HTR-8/SVneo (cell line): ENCODE measurements at places on chromosomes 1 and 21.

DNA sequence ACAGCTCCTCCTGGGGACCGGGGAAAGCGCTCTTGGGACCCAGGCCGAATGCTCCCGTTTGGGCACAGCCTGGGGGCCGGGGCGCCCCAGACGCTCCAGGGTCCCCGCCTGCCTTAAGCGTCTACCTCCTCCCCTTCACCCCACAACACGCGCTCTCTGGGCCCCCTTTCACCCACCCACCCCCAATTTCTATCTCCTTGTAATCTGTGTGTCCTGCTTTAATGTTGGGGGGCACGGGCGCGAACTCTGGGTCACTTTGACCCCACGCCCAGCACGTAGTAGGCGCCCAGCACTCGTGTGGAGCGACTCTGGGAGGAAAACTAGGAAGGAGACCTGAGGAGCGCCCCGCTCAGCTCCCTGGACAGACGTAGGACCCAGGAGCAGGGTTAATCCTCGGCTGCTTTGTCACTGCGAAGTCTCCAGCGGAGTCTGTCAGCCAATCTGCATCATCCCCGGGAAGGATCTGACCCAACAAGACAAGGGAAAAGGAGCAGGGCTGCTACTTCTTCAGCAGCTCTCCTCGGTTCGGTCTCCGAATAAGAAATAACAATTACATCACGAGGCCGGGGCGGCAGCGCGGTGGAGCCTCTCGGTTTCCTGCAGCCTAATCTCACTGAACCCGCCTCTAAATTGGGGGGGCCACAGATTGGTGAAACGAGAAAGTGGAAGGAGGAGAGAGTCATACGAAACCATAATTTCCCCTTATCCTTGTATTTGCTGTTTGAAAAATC lies 757 bp upstream of the NRIP1 start:
- DNase-seq: peak; percentile 41

- DNase-seq: no peak
These were observed 72.0 kb downstream of the EPB41 start for GRCh38 chr1:28986306-28986910.

DNA sequence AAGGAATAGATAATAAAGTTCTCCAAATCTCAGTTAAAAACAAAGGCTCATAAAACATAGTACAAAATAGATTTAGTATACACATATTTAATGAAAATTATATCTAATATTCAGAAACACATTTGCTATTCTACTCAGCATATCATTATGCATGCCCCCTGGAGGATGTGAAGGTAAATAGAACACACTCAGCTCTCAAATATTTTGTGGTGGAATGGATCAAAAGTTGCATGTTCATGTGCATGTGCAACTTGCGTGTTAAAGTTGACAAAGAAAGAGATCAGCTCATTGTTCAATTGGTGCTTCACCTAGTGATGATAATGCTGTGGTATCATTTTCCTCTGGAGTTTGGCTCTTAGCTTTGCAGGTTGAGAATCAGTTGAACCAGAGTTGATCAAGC lies 4.9 kb upstream of the ZNF644 start:
- peak; percentile 10 for DNase-seq

DNA sequence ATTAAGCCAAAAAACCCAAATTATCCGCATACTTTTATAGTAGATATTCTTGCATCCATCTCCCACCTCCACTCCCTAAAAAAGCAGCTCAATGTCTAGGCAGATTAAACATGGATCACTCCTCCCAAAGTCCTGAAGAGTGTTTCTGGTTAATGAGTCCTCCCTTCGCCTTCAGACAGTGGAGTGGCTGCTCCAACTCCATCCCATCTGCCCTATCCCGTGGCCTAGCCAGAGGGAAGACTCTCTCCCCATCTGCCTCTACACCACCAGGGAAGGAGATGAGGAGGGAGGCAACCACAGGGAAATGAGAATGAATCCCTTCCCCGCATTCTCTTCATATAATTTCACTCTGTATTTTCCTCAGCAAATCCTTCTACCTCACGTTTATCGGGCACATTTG lies 103.8 kb downstream of the SLC45A1 start:
- no peak for DNase-seq

DNA sequence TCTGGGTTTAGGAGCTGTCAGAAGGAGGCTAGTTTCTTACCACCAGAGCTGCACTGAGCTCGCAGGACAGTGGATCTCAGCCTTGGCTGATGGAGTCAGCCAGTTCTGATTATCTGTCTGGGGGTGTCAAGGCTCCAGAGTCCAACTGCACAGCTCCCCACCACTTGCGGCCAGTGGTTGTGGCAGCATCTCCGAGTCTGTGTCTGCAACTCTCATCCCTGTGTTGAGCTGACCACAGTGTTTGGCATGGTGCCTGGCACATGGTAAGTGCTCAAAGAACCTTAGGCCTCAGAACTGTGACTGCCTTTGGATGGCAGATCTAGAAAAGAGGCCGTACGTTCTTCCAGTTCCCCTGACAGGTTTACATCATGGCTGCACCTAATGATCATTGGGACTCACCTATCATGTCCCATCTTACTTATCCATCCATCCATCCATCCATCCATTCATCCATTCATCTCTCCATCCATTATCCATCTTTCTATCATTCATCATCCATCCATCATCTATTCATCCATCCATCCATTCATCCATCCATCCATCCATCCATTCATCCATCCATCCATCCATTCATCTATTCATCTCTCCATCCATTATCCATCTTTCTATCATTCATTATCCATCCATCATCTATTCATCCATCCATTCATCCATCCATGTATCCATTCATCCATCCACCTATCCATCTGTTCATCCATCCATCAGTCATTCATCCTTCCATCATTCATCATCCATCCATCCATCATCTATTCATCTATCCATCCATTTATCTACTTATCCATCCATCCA lies 114.5 kb downstream of the CRYAA start:
- DNase-seq: no peak

DNA sequence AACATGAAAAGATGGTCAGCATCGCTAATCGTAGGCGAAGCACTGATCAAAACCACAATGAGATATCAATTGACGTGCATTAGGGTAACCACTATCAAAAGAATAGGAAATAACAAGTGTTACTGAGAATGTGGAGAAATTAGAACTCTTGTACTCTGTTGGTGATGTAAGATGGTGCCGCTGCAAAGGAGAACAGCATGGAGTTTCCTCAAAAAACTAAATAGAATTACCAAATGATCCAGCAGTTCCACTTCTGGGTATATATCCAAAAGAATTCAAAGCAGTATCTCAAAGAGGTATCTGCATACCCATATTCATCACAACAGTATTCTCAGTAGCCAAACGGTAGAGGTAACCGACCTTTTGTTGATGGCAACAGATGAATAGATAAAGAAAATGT lies 8.3 kb upstream of the CD101 start:
- no peak for DNase-seq

- no peak for DNase-seq
These were observed 11.2 kb upstream of the RXRG start for GRCh38 chr1:165456114-165456513.

DNA sequence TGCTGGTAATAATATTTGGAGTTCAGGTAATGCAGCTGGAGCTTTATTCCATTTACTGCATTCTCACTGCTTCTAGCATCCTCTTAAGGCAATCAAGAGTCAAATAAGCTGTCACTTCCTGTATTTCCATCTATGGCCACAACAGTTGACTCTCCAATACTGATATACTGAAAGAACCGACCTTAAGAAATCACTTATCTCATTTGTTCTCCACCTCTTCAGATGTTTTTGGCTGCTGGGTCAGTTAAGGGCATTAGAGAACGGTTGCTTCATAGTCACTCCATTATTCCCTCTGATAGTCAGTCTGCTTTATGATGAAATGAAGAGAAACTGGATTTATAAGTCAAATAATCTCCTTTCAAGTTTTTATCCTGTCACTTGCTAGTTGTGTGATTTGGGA lies 14.2 kb upstream of the RGS4 start:
- DNase-seq: no peak

DNA sequence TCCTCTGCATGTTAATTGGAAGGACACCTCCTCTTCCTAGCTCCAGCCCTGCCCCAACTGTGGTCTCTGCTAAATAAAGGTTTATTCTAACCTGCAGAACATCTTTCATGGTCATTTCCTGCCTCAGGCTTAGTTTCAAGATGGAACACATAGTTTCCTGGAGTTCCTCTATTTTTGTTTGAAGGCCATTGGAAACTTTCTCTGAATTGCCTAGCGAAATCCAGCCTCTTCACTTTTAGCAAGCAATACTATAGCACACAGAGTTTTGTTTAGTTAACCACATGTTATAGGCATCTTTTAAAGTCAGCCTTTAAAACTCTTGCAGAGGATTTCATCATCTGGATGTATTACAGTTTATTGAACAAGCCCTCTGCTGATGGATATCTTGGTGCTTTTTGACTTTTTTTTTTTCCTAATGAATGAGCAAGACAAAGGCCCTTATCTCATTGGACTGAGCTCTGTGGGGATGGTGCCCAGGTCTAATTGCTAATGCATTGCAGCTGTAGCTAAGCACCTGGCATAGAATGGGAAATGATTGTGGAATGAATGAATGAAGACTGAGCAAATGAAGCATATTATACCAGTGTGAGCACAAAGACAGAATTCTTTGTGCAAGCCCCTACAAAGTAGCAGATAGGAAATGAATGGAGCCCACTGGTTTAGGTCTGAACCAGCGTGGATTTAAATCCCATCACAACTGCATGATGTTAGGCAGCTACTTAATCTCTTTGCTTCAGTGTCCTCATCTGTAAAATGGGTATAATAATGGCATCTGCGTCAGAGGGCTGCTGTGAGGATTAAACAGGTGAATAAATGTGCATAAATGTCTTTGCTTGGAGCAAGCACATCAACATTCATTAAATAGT lies 641 bp upstream of the CFAP107 start:
- no peak for DNase-seq

GRCh38 chr1:85315789-85316188 lies 39.4 kb upstream of the BCL10 start:
- no peak for DNase-seq
